ENCODE measurements at places on chromosomes 7 and 10. TPM values are rescaled to one million over a fixed set of nuclear protein-coding genes. Genes with fewer than 3 reads are reported as not detected.

CALN1 gene
- not detected for polyA plus RNA-seq

INMT gene
- not detected for polyA plus RNA-seq

DNA sequence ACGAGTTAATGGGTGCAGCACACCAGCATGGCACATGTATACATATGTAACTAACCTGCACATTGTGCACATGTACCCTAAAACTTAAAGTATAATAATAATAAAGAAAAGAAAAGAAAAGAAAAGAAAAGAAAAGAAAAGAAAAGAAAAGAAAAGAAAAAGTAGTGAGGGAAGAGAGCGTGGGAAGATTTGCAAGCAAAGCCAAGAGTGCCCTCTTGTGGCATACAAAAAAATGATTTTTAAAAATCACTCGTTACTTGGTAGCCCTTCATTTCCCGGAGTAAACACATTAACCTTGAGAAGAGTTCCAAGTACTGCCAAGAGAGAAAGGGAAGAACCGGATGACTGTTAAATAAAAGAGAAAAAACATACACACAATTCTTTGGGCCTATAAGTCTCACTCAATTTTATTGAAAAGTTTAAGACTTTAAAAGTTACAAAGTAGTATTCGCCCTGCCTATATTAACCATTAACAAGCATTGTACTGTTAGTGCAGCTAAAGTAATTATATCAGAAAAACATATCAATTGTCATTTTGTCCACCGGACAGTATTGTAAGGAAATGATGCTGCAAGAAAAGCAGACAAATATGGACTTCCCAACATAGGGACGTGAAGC is 6.2 kb upstream of the CH25H start:
- DNase-seq, result peak; percentile 31

MYOF gene
- 117 TPM for polyA plus RNA-seq

PRKG1 gene
- polyA plus RNA-seq, result 0.03 TPM

GRCh38 chr7:18040196-18040595 is 12.6 kb upstream of the PRPS1L1 start:
- peak; percentile 49 for DNase-seq

MXI1 gene
- polyA plus RNA-seq, result 10.5 TPM

- DNase-seq, result peak; percentile 58
These were observed 4.7 kb upstream of the CCNJ start for GRCh38 chr10:96038476-96039387.

DNA sequence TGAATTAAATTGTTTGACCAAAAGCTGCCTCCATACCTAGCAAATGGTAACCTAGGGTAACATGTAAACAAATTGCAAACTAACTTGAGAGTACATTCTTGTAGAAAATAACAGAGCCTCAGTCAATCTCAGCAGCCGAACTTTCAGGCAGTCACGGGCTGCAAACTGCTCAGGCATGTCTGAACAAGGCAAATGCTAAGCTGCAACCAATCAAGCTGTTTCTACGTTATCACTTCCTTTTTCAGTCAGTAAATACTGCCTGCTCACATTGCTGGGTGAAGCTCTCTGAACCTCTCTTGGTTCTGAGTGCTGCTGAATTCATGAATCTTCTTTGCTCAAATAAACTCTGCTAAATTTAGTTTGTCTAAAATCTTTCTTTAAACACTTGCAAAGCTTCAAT is 1212.4 kb downstream of the SORCS1 start:
- peak; percentile 64 for DNase-seq

DNA sequence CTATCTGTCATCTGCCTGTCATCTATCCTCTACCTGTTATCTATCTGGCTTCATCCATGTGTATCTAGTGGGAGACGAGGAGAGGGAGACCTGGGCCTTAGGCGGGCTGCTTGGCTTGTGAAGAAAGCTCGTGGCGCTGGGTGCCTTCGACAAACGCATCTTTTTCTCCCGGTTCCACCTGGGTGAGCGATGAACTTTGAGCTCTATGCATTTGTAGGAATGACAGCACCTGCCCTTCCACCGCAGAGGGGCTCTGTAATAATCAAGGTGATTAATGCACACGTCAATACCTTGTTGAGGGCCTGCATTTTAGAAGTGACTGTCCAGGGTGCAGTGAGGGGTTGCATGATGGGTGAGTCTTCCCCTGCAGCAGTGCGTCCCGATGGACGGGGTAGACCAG is 2.6 kb upstream of the VIPR2 start:
- no peak for DNase-seq

DNA sequence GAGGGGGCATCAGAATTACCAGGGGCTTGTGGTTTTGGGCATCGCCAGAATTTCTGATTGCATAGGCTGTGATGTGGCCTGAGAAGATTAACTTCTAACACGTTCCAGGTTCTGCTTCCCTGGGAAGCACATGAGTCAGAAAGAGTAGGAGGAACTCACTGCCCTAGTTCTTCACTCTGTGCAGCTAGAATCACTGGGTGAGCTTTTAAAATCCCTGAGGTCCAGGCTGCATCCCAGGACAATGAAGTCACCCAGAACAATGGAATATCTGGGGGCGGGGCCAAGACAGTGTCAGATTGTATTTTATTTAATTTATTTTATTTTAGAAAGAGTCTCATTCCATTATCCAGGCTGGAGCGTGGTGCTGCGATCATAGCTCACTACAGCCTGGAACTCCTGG is 636.5 kb downstream of the CALN1 start:
- no peak for DNase-seq

DNA sequence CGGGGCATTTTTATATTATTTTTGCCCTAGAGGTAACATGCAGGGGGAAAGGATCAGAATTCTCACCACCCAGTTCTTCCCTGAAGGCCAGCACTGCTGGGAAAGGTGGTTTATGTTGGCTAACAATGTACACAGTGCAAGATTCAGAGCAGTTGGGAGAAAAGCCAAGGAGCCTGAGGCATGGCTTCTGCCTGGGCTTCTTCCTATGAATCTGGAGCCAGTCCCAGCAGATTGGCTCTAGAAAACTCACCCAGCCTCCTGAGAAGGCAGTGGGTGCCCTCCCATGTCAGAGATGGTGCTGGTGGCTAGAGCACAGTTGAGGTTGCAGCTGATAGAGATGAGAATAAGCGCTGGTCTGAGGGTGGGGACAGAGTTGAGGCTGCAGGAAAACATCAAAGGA is 44.7 kb upstream of the GPR26 start:
- no peak for DNase-seq

OR9A2 gene
- polyA plus RNA-seq, result not detected

DNA sequence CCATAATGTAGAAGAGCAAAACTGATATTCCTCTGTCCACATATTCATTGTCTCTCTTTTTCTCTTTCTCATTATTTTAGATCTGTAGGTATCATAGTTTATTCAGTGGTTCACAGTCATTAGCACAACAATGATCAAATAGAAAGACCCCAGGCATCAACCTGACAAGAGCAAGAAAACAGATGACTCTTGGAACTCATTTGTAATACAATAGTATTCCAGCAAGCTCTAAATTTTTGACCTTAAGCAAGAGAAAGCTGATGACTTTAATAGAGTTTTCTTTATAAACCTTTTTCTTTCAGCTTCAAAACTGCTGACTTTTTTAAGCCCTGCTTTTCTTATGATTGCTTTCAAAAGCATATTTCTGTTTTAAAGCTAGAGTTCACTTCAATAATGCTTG is 507.5 kb upstream of the SORCS1 start:
- no peak for DNase-seq

DNA sequence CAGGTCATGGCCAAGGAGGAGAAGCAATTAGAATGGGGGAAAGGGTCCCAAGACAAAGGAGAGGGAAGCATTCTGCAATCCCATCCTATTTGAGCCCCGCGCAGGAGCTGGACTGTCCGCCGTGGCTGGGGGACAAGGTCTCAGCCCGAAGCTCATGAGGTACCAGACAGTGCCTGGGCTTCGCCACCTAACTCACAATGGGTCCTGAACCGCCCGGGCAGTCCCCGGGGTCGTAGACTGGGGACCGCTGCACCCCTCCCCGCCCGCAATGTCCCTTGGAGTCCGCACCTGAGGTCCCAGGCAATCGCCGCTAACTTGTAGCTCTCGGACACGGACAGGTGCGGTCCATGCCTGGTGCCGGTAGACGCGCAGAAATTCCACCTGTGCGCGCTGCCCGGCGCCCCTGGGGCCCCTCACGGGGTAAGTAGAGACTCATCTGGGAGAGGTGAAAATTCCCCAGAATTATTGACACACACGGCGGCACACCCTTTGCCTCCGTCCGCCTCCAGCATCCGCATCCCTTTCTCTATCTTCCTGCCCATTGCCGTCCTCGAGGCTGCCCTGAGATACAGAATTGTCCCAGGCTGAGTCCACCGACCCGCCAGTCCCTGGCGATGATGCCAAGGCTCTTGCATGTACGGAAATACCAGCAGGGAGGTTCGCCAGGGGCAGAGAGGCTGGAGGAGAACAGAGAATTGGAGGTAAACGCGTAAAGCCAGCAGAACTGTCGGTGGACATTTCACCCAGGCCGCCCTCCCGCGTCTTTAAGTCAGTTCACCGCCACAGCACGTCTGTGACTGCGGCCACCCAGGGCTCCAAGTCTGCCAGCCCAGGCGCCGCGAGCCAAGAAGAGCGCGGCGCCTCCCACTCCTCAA is 1.8 kb downstream of the CHRM2 start:
- no peak for DNase-seq

SLC26A4 gene
- 0.07 TPM for polyA plus RNA-seq

DNA sequence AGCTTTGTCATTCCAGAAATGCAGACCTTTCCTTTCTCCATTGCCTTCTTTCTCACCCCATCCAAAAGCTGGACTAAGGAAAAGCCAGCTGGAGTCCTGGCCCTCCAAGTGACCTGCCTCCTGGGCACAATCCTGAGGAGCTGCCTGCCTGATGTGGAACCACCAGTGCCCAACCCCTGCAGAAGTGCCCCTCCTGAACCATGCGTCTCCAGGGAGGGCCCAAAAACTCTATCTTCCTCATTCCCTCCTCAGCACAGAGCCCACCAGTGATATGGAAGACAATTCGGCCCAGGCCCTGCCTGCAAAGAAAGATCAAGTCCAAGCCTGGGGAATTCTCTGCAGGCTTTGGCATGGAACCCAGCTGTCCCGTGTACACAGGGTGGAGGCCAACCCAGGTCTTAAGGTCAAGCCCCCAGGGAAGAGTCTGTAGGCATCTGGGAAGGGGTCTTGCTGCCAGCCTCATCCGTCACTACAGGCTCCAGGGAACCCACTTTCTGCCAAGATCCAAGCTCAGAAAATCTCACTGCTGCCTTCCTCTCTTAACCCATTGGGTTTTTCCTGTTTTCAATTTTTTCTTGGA is 3.5 kb upstream of the GRID1 start:
- DNase-seq, result no peak

GRCh38 chr7:105705427-105705826 is 124.1 kb upstream of the EFCAB10 start:
- no peak for DNase-seq

JMJD1C gene
- 16.9 TPM for polyA plus RNA-seq

GRCh38 chr7:101990811-101991418 is 173.5 kb downstream of the CUX1 start:
- no peak for DNase-seq

GRCh38 chr10:132345345-132345744 is 13.4 kb downstream of the LRRC27 start:
- no peak for DNase-seq

NME8 gene
- not detected for polyA plus RNA-seq

All from mammary epithelial cell (primary cell).